ENCODE measurements at places on chromosomes 5 and 9.

- no peak for DNase-seq
Measured at GRCh38 chr5:173228639-173229381, 6.2 kb downstream of the NKX2-5 start.

DNA sequence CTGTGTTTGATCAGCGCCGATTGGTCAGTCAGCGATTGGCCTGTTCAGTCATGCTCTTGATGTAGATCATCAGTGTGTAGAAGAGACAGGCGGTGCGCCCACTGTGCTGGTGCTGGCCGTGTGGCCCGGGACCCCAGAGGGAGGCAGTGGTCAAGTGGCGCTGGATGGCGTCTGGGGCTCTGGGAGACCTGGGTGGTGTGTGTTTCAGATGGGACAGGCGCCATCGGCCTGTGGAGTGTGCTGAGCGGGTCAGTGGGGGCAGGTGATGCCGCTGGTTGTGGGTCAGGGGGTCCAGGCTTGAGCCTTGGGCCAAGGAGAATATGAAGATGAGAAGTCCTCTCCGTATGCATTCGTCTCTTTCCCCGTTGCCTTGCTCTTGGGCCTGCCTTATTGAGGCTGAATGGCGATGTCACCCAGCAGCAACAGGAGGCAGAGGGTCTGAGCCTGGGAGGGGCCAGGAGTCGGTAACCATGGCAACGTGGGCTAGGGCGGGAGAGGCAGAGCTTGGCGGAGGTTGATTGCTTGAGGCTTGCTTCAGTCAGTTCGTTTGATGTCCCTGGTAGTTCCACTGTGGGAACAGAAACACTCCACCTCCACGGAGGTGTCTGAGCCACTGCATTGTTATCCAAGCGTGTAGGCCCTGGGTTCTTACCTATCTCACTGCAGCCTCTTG lies 117.8 kb upstream of the CACNA1B start:
- DNase-seq = no peak

DNA sequence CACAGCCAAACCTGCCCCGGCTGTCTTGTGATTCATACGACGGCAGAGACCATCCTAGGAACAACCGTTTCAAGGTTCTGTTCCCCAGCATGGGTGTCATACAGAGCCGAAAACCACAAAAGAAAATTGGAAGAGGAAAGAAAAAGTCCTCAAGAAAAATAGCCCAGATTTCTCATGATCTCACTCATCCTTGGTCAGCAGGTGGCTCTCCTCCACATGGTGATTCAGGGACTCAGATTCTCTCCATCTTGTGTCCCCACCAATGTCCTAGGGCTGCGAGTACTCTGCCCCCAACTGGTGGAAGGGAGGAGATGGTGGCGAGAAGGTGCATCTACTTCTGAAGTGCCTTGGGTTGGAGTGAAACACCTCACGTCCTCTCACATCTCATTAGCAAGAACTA lies 25.6 kb downstream of the PDZD2 start:
- DNase-seq = no peak

GRCh38 chr5:29042152-29042551 lies 2003.8 kb upstream of the CDH9 start:
- no peak for DNase-seq

DNA sequence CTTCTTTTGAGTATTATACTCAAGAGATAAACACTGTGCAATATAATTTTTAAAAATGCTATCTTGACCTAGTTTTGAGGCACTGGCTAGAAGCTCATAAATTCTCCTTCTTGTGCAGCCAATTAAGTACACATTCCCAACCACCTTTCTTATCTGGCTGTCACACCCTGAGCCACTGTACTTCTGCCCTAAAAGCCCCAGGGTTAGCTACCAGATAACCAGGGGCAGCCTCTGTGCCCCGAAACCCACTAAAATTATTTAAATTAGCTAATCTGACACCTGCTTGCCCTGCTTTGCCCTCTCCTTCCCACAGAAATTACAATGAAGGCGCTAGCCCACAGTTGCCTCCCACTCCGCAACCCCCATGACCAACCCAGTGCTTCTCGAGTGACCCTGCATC lies 597.3 kb upstream of the TYRP1 start:
- no peak for DNase-seq

DNA sequence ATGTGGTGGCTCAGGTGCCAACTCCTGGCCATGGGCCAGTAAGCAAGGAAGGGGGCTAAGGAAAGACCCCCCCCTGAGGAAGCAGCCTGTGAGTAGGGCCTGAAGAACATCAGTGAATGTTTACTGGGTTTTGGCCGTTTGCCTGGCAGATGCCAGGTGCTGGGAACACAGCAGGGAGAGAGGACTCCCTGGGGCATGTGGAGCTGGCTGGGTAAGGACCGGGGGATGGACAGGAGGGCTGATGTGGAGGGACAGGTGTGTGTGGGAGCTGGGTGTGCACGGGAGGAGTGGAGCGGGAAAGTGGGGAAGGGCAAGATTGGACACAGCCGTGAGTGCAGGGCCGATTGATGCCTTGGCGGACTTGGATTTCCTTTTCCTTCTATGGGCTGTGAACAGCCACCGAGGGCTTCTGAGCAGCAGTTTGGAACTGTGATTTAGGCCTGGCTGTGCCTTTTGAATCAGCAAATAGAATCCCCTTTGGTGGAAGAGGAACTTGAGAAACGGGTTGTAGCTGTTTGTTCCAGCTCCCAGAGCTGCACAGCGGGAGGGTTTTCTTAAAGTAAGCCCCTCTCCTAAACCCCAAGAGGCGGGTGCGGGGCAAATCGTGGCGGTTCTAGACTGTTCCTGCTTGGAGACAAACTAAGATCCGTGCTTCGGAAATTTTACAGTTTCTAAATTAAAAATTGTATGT lies 3.1 kb downstream of the HMCN2 start:
- DNase-seq = peak; percentile 60

- no peak for DNase-seq
Measured at GRCh38 chr5:100615362-100615761, 80.2 kb downstream of the FAM174A start.

- no peak for DNase-seq
Measured at GRCh38 chr5:52856564-52856963, 68.8 kb downstream of the ITGA1 start.

- DNase-seq = no peak
Measured at GRCh38 chr9:107875571-107875980, 386.0 kb upstream of the KLF4 start.

- no peak for DNase-seq
Measured at GRCh38 chr5:140391732-140392131, 9.9 kb upstream of the ANKHD1 start.

GRCh38 chr5:174734571-174735497 lies 10.5 kb downstream of the MSX2 start:
- DNase-seq = no peak

DNA sequence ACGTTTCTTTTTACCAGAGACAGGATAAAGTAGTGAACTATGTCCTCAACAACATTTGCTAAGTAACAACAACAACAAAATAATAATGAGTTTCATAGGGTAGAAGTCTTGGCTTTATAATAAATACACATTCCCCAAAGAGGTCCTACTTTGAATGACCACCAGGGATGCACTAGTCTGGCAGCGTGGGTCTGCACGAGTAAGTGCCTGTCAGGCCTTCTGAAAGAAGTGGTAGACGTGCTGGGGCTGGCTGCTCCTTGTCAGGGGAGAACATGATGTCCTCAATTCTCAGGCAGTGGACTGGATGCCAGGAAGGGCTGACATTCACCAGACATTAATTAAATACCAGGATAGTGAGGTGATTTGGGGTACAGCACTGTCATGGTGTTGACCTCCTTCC lies 331.1 kb downstream of the TMEM38B start:
- no peak for DNase-seq

DNA sequence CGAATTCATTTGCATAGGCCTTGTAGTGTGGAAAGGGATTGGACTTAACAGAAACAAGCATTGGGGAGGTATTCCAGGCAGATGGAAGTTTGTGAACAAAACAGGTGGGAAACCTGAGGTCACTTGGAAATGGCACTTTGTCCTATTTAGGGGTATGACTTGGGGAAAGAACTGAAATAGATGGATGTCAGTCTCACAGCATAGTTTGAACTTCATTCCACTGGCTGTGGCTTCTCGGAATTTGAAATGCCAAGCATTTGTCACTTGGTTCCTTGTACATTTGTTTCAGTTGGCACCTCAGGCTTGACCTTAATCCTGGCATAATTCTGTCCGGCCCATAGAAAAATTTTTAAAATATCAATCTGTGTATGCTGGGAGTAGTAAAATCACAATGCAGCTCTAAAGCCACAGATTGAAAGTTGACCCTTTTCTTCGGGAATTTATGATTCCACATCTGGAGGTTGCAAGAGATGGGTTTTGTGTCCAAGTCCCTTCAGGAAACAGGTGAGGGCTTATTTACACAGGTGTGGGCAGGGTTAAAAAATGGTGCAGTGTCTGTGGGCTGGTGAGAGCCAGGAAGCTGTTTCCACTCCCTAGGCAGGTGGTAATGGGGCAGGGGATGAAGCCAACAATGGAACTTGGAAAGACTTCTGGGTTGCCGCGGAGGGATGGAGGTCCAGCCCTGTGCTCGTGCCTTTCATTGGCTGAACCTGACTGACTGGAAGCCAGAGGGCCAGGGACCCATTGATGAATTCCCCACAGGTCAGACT lies 39.2 kb upstream of the PDE8B start:
- no peak for DNase-seq

GRCh38 chr5:96333391-96333790 lies 99.7 kb downstream of the PCSK1 start:
- no peak for DNase-seq

GRCh38 chr5:171311322-171312077 lies 2.5 kb downstream of the TLX3 start:
- no peak for DNase-seq

DNA sequence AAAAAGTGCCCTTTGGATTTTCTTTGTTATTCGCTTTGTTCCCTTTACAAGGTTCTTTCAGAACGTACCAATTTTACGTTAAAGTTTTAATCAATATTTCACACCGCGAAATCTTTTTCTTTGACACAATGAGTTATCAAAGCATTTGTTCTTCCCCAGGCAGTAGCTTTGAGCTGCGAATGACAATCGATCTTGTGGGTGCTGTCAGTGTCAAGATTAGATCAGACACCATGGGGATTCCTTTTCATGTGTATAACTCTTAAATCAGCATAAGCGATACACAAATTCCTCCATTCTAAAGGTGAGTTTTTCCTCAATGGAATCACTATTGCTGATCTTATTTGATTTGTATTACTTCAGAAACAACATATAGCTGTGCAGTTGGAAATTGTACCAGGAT lies 145.5 kb downstream of the ST8SIA4 start:
- DNase-seq = no peak

All from NCI-H1417 treated with DMSO at 0.1 percent for 48 hours (cell line).